Activated naive CD4-positive, alpha-beta T cell treated with anti-CD3 and anti-CD28 coated beads for 36 hours (primary cell): ENCODE measurements at places on chromosomes 12 and 14. TPM values are rescaled to one million over a fixed set of nuclear protein-coding genes. Genes with fewer than 3 reads are reported as not detected.

GRCh38 chr12:85405781-85406522 is 125.9 kb downstream of the ALX1 start:
- DNase-seq = no peak

- no peak for DNase-seq
These were observed 1.9 kb downstream of the GAPDH start for GRCh38 chr12:6535960-6536847.

- no peak for DNase-seq
These were observed 160.9 kb downstream of the ALG10B start for GRCh38 chr12:38477340-38478090.

GRCh38 chr12:130703733-130704375 is 12.2 kb downstream of the RIMBP2 start:
- no peak for DNase-seq

DNA sequence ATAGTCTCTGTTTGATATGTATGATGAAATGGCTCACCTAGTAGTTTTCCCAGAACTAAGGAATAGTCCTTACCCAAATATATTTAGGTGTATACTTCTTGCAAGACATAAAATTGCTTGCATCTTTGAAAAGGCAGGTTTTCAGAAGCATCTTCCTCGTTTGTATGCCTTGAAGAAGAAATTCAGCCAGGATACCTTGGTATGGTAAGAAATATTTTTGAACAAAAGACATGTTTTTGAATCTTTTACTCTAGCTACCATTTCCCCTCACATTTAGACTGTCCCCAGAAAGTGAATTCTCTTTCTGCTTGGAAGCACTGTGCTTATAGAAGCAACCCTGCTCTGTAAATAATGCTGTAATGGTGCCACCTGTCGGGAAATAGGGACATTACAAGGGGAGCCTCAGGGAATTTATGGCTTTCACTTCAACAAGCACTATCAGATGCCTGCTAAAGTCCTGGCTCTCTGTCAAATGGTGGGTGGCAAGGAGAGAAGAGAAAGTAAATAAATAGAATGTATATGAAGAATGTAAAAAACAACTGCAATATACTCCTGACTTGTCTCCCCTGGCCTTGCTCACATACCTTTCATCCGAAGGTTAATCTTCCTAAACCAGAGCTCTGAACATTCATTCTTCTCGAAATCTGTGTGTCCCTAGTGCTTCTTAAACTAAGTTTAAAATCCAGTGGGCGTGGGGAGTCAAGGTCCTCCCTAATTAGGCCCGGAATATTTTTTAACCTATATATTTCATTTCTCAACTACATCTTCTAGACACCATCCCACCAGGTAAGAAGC is 6.1 kb downstream of the CCDC184 start:
- DNase-seq = peak; percentile 87

GRCh38 chr14:89270439-89271227 is 146.4 kb downstream of the FOXN3 start:
- DNase-seq = no peak

- DNase-seq = no peak
These were observed 423.0 kb downstream of the FUT8 start for GRCh38 chr14:65835501-65835900.

GRCh38 chr12:62866451-62867082 is 68.4 kb downstream of the PPM1H start:
- DNase-seq = no peak

DNA sequence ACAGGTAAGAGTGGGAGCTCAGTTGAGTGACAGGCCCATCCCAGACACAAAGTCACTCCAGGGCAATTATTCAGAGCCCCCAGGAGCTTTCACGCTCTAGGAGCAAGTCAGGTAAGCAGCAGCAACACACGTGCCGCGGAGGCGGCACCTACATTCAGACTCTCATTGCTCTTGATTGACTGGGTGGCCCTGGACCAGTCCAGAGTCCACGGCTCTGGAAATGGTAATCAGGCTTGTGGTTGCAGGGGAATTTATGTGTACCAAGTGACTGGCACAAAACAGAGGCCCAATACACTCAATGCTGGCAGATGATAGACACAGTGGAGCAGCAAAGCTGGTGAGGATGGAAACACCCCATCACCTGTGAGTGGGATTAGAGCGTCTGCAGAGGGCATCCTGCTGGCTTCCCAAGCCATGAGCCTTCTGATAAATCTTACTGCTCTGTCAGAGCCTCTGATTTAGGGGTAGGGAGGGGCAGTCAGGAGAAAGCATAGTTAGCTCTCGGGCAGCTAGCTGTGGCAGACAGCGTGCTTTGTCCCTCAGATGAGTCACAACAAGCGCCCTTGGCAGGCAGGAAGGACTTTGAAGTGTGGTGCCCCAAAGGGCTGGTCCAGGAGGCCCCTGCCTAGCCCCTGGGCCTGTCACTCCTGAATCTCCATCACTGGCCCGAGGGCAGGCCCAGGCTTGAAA is 344.7 kb downstream of the CACNA1C start:
- no peak for DNase-seq

DNA sequence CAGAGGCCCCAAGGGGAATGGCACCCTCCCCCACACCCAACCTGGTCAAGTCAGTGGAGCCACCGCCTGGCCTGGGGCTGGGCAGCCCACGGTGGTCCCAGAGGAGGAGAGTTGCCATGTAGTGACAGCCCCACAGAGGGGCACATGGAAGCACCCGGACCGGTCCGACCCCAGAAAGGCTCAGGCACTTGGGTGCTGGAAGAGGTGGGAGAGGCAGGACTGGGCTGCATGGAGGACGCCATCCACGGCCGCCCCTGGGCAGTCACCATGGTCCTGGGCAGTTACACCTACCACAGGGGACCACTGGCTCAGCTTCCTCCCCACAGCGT is 37.9 kb upstream of the TMEM179 start:
- DNase-seq = no peak

Gene ADGRD1
- not detected for total RNA-seq

Gene CLEC4C
- total RNA-seq = not detected

Gene HOXC13
- total RNA-seq = not detected

Gene PKP2
- total RNA-seq = 0.26 TPM

Gene NOVA1
- not detected for total RNA-seq
